Memory B cell (primary cell): ENCODE measurements at places on chromosomes 7 and 10.

- no peaks in the 10 kb centered on the region for H3K27me3 ChIP-seq
- H3K4me1 ChIP-seq: peaks cover 12% of the 10 kb centered on the region
- H3K27ac ChIP-seq: no peak overlapping the region
- H3K36me3 ChIP-seq: no peaks in the 10 kb centered on the region
- no peak for DNase-seq
- H3K4me3 ChIP-seq: no peak overlapping the region
Observed at GRCh38 chr10:72267819-72268399, 5.8 kb upstream of the DDIT4 start.

GRCh38 chr10:62580396-62580795, 206.2 kb downstream of the ZNF365 start:
- no peak for DNase-seq
- H3K27ac ChIP-seq: no peak overlapping the region
- no peak overlapping the region for H3K4me3 ChIP-seq
- no peaks in the 10 kb centered on the region for H3K36me3 ChIP-seq
- peaks cover 3% of the 10 kb centered on the region for H3K4me1 ChIP-seq

- no peak overlapping the region for H3K27ac ChIP-seq
- H3K27me3 ChIP-seq: peaks cover 8% of the 10 kb centered on the region
- no peak for DNase-seq
- no peak overlapping the region for H3K4me3 ChIP-seq
Observed at GRCh38 chr10:132368881-132369635, 27.9 kb upstream of the PWWP2B start.

- no peaks in the 10 kb centered on the region for H3K4me1 ChIP-seq
- no peak for DNase-seq
- no peaks in the 10 kb centered on the region for H3K36me3 ChIP-seq
- no peak overlapping the region for H3K27ac ChIP-seq
Observed at GRCh38 chr10:32163071-32163761, 107.0 kb upstream of the KIF5B start.

- no peaks in the 10 kb centered on the region for H3K27me3 ChIP-seq
- DNase-seq: no peak
- H3K4me3 ChIP-seq: no peak overlapping the region
- H3K27ac ChIP-seq: no peak overlapping the region
- peaks cover 42% of the 10 kb centered on the region for H3K4me1 ChIP-seq
Observed at GRCh38 chr7:133077394-133077793, 4.5 kb downstream of the CHCHD3 start.

GRCh38 chr7:153447011-153447410, 605.2 kb upstream of the DPP6 start:
- DNase-seq: no peak
- H3K4me3 ChIP-seq: no peak overlapping the region
- no peaks in the 10 kb centered on the region for H3K36me3 ChIP-seq
- no peaks in the 10 kb centered on the region for H3K4me1 ChIP-seq

DNA sequence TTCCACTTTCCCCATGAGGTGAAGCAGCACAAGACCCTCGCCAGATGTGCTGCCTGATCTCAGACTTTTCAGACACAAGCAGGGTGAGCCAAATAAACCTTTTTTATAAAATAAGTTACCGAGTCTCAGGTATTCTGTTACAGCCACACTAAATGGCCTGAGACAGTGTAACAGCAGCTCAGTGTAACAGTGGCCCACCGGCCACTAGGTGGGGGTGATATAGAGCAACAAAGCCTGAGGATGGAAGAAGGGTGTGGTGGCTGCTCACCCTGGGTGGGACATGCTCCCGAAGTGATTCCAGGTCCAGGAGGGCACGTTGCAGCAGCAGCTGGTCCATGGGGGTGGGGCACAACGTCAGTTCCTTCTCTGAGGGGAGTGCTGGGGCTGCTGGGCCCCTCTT, 44.6 kb downstream of the BMS1 start:
- peak overlapping the region; percentile 69 for H3K27ac ChIP-seq
- H3K4me3 ChIP-seq: no peak overlapping the region
- H3K4me1 ChIP-seq: peaks cover 2% of the 10 kb centered on the region

GRCh38 chr7:101597941-101598340, 31.2 kb downstream of the MYL10 start:
- DNase-seq: no peak
- no peak overlapping the region for H3K27ac ChIP-seq
- H3K4me3 ChIP-seq: no peak overlapping the region
- H3K27me3 ChIP-seq: no peaks in the 10 kb centered on the region
- H3K4me1 ChIP-seq: no peaks in the 10 kb centered on the region

- no peak overlapping the region for H3K27ac ChIP-seq
- no peaks in the 10 kb centered on the region for H3K4me1 ChIP-seq
Observed at GRCh38 chr10:44520651-44521050, 135.8 kb upstream of the CXCL12 start.

DNA sequence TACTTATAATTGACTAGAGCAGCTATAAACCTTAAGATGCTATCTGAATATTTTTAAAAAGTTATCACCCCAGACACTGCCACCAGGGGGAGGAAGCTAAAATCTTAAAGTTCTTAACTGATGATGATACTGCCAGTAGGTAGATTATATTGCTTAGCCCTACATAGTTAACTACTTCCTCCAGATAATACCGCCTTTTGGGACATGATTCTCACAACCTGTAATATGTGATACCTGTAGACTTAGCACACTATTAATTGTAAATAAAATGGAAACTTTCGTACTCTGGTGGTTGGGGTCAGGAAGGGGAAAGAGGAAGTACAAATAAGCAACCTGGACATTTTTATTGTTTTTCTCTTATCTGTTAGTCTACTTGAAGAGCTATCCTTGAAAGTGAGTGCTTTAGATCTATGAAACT, 268.9 kb downstream of the ADK start:
- no peak overlapping the region for H3K4me3 ChIP-seq
- no peaks in the 10 kb centered on the region for H3K27me3 ChIP-seq
- H3K27ac ChIP-seq: peak overlapping the region; percentile 31
- peak; percentile 9 for DNase-seq
- H3K36me3 ChIP-seq: peaks cover 23% of the 10 kb centered on the region

GRCh38 chr10:91726355-91726754, 71.9 kb upstream of the TNKS2 start:
- DNase-seq: no peak
- no peak overlapping the region for H3K27ac ChIP-seq
- H3K4me3 ChIP-seq: no peak overlapping the region
- H3K27me3 ChIP-seq: peaks cover 3% of the 10 kb centered on the region

DNA sequence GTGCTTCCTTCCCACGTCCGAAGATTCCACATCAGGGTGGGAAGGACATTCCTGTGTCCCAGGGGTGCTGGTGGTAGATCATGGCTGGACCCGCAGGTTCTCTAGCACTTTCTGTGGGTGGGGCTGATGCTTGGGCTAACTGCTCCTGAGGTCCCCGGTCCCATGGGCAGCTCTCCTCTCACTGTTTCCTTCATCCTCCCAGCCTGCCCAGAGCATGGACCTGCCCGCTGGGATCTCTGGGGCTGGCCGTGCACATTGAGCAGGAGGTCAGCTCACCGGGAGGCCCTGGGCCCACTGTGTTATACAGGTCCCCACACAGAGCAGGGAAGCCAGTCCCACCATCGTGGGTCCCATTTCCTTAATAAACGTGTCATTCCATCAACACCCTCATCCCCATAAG, 502.3 kb downstream of the TCERG1L start:
- no peaks in the 10 kb centered on the region for H3K27me3 ChIP-seq
- no peak overlapping the region for H3K27ac ChIP-seq
- DNase-seq: no peak
- no peak overlapping the region for H3K4me3 ChIP-seq
- no peaks in the 10 kb centered on the region for H3K36me3 ChIP-seq
- no peaks in the 10 kb centered on the region for H3K4me1 ChIP-seq

- peaks cover 5% of the 10 kb centered on the region for H3K4me1 ChIP-seq
- DNase-seq: no peak
- H3K27ac ChIP-seq: no peak overlapping the region
- peaks cover 19% of the 10 kb centered on the region for H3K27me3 ChIP-seq
- H3K36me3 ChIP-seq: no peaks in the 10 kb centered on the region
Observed at GRCh38 chr10:43221419-43222209, 45.3 kb downstream of the RASGEF1A start.

DNA sequence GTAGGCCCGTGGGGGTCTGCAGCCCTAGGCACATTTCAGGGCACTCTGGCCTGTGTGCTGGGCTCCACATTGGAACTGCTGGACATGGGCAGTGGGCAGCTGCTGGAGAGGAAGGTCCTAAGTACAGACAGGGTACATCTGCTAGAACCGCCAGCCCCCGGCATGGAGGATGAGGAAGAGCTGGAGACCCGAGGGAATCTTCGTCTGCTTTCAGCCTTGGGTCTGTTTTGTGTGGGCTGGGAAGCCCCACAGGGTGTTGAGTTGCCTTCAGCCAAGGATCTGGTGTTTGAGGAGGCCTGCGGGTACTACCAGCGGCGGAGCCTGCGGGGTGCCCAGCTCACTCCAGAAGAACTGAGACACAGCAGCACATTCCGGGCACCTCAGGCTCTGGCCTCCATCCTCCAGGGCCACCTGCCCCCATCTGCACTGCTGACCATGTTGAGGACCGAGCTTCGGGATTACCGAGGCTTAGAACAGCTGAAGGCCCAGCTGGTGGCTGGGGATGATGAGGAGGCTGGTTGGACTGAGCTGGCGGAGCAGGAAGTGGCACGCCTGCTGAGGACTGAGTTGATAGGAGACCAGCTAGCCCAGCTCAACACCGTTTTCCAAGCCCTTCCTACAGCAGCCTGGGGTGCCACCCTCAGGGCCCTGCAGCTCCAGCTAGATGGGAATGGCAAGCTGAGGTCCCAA, 1.4 kb downstream of the HPS6 start:
- peaks cover 21% of the 10 kb centered on the region for H3K4me1 ChIP-seq
- DNase-seq: no peak
- H3K36me3 ChIP-seq: peaks cover 2% of the 10 kb centered on the region
- peak overlapping the region; percentile 97 for H3K4me3 ChIP-seq

DNA sequence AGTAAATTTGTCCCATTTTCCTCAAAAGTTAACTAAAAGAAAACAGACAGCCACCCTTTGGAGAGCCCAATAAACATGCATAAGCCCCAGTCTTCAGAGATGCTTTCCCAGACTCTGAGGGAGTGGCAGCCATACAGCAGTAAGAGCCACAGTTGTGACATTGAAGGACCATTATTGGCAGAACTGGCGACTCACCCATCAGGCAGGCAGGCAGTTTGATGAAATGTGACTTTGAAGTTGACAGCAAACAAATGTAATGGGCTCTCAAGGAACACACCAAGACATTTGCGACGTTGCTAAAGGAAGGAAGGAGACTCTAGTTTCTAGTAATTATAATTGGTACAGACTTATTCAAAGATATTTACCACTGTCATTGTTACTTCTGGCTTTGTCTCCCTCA, 287.5 kb upstream of the PHYHIPL start:
- H3K36me3 ChIP-seq: no peaks in the 10 kb centered on the region
- no peak overlapping the region for H3K4me3 ChIP-seq
- H3K27me3 ChIP-seq: peaks cover 4% of the 10 kb centered on the region

DNA sequence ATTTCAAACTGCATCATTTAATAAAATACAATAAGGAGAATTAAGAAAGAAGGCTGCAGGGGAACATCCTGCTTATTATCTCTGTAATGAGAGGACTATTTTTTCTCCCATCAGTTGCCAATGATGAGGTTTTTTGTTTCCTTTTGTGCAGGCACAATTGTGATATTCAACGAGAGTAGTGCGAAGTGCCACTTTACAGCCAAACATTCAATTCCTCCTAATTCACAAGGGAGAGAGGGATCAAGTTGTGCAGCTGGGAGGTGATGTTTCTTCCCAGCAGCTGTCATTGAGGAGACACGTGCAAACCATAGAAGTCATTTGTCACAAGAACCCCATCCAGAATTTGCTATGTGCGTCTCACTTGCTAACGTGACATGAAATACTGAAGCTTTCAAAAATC, 81.6 kb upstream of the ICA1 start:
- no peak overlapping the region for H3K4me3 ChIP-seq
- H3K36me3 ChIP-seq: no peaks in the 10 kb centered on the region
- no peaks in the 10 kb centered on the region for H3K4me1 ChIP-seq
- DNase-seq: no peak
- peaks cover 6% of the 10 kb centered on the region for H3K27me3 ChIP-seq
- no peak overlapping the region for H3K27ac ChIP-seq

- no peak overlapping the region for H3K4me3 ChIP-seq
- no peak overlapping the region for H3K27ac ChIP-seq
- no peaks in the 10 kb centered on the region for H3K36me3 ChIP-seq
- DNase-seq: no peak
Observed at GRCh38 chr10:50798297-50798696, 58.6 kb downstream of the ASAH2B start.

- no peaks in the 10 kb centered on the region for H3K36me3 ChIP-seq
- no peak overlapping the region for H3K27ac ChIP-seq
- DNase-seq: no peak
Observed at GRCh38 chr7:90520484-90520883, 51.0 kb downstream of the PTTG1IP2 start.

DNA sequence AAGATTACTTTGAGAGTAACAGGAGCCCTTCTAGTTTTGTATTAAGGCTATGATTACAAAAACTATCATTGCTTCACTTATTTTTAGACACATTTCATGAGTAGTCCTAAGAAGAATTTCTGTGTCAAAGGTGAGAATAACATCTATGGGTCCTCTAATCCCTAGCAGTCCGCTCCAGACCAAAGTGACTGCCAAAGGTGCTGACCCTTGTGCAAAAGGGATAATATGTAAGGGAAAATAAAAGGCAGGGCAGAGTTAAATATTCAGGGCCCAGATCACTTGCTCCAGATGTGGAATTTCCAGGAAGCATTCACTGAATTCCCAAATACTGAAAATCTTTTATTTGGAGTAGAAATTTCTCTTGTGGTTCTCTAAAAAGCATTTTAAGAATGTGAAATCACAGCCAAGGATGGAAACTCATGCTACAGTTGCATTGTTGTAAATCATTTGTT, 29.3 kb downstream of the RHOBTB1 start:
- peaks cover 12% of the 10 kb centered on the region for H3K4me1 ChIP-seq
- peaks cover 11% of the 10 kb centered on the region for H3K27me3 ChIP-seq
- DNase-seq: no peak
- H3K36me3 ChIP-seq: no peaks in the 10 kb centered on the region
- no peak overlapping the region for H3K27ac ChIP-seq

- H3K4me1 ChIP-seq: no peaks in the 10 kb centered on the region
- DNase-seq: no peak
- H3K27ac ChIP-seq: no peak overlapping the region
- no peak overlapping the region for H3K4me3 ChIP-seq
- H3K27me3 ChIP-seq: no peaks in the 10 kb centered on the region
- H3K36me3 ChIP-seq: no peaks in the 10 kb centered on the region
Observed at GRCh38 chr10:64508029-64508661, 986.9 kb downstream of the REEP3 start.

- DNase-seq: no peak
- no peaks in the 10 kb centered on the region for H3K27me3 ChIP-seq
- peaks cover 30% of the 10 kb centered on the region for H3K36me3 ChIP-seq
- H3K4me3 ChIP-seq: no peak overlapping the region
Observed at GRCh38 chr10:114855776-114856543, 34.4 kb downstream of the FHIP2A start.

DNA sequence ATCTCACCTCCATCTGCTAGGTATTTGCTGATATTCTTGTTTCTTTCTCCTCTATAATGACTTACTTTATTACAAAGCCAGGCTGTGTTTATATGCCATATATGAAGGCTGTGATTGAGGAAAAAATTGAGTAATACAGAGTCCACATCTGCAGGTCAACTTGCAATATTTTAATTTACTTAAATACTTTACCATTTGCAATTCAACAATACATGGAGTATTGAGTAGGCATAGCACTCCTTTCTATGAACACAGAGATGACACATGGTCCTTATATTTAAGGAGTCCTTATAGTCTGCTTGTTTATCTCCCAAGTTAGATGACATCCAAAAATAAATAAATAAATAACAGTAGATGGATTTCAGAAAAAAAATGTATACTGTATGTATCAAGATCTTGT, 96.4 kb downstream of the LRRC18 start:
- H3K27me3 ChIP-seq: no peaks in the 10 kb centered on the region
- H3K36me3 ChIP-seq: peaks cover 49% of the 10 kb centered on the region
- DNase-seq: no peak
- no peak overlapping the region for H3K4me3 ChIP-seq
